ENCODE measurements at places on chromosomes 1 and 21. TPM values are rescaled to one million over a fixed set of nuclear protein-coding genes. Genes with fewer than 3 reads are reported as not detected.
A peak's percentile ranks its signal among the peaks of the same experiment; 100 is the strongest.

GRCh38 chr1:168469690-168470089 is 74.1 kb downstream of the XCL2 start:
- DNase-seq, result peak; percentile 91

GNAT2 gene
- total RNA-seq, result not detected

GRCh38 chr1:207352554-207352953 is 31.1 kb downstream of the CD55 start:
- no peak for DNase-seq

PIGP gene
- 28.9 TPM for total RNA-seq

DNA sequence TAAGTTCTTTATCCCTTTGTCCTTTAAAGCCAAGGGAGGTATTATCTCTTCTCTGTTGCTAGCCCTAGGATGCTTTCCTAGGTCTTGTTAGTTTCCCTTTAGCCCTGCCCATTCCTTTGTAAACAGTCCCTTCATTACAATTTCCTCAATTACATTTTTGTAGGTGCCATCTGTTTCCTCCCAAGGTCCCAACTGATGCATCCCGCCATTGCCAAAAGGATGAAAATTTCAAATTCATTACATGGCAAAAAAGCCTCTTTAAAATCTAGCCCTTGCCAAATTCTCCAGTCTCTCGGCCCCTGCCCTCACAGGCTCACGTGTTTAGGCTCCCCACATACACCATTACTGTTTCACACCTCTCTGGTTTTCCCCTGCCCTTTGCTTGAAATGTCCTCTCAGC is 151.9 kb upstream of the C1orf87 start:
- no peak for DNase-seq

LAMC1 gene
- total RNA-seq, result 254 TPM

- DNase-seq, result no peak
Measured at GRCh38 chr1:110094931-110095654, 17.1 kb upstream of the UBL4B start.

BLACAT1 gene
- total RNA-seq, result not detected

AMY2A gene
- 3.3 TPM for total RNA-seq

TEDDM1 gene
- total RNA-seq, result not detected

- DNase-seq, result no peak
Measured at GRCh38 chr1:195761104-195761503, 847.1 kb downstream of the KCNT2 start.

GRCh38 chr1:59541891-59542290 is 245.0 kb downstream of the FGGY start:
- DNase-seq, result no peak

SLAMF8 gene
- 10.5 TPM for total RNA-seq

DNA sequence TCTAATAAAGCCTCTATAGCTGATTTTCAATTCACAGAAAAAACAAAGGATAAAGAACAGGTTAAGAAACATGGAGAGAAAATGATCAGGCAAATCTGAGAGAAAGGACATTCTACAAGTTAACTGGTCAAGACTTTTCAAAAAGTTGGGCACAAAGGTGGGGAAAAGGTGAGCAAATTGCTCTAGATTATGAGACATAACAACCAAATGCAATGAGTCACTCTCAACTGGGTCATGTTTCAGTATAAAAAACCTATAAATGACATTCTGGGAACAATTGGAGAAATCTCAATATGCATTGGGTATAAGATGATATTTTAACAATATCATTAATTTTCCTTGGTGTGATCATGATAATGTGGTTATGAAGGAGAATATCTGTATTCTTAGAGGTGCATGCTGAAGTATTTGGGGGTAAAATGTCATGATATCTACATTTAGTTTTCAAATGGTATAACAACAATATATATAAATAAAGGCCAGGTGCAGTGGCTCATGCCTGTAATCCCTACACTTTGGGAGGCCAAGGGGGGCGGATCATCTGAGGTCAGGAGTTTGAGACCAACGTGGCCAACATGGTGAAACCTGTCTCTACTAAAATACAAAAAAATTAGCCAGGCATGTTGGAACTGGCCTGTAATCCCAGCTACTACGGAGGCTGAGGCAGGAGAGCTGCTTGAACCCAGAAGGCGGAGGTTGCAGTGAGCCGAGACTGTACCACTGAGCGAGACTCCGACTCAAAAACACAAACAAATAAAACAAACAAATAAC is 27.0 kb downstream of the ANKRD13C start:
- DNase-seq, result no peak

ANGPTL1 gene
- 280 TPM for total RNA-seq

GRCh38 chr1:112245114-112245513 is 150.9 kb upstream of the CTTNBP2NL start:
- no peak for DNase-seq

DNA sequence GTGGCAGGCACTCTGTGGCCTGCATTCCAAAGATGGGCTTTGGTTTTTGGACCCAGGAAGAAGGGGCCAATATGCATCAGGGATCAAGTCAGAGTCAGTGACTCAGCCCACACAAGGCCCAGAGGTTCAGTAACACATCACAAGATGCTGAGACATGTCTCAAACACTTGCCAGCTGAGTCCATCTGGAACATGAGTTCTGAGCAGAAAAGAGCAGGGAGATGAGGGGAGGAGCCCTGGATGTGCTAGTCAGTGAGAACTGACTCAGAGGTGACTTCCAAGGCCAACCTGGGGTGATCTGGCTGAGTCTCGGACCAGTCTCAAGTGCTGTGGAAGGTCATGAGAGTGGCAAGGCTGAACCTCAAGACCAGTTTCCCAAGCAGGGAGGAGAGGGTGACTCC is 150.1 kb downstream of the CDC7 start:
- DNase-seq, result peak; percentile 89

DNA sequence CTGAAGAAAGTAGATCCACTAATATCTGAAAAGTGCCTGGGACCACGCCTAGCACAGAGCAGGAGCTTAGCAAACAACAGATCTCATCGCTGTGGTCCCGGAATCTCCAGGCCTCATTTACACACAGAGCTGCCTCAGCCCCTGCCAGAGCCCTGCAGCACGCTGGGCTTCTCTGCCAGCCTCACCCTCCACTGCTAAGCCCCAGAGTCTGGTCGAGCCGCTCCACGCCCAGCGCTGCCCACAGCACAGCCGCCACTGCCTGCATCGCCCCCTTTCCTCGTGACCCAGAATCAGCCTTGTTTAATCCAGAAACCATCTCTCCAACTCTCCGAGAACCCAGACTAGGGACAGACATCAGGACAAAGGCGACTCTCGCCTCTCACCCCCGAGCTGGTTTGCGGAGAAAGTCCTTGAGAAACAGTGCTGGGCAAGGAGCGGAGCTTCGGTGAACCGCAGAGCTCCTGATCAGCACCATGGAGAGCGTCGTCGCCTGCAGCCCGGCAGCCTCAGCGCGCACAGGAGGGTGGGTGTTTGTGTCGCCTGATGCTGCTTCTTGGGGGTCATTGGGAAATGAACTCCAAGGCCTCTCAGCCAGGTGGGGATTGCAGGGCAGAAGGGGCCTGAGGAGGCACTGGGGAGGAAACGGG is 145.1 kb downstream of the NPHP4 start:
- no peak for DNase-seq

GRCh38 chr1:10691740-10692125 is 104.7 kb downstream of the CASZ1 start:
- no peak for DNase-seq

DNA sequence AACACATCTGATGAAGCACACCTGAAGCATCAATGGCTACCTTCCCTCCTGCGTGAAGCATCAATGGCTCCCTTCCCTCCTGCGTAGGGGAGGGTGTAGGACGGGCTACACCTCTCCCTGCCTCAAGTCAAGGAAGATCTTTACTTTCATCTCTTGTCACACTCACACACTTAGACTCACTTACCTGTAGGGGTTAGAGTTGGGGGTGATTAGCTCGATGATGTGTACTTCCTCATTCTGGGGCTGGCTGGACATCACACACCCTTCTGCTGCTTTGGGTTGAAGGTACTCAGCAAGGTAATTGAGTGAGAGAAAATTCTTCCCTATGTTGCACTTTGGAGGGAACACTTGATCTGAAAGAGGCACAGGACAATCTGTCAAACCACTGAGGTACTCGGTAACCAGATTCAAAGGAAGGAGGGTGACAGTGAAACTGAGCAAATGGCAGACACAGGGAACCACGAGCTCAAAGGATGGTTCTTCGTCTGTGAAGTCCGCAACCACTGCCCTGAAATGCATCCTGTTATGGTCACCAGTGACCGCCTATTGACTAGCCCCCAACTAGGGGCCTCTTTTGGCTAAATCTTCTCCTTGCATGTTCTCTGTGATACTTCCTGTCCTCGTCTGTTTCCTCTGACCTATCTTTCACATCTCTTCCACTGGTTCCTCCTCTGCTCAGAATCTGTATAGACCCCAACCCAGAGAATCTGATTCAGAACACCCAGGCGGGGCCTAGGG is 156.2 kb downstream of the TGFBR3 start:
- DNase-seq, result no peak

DNA sequence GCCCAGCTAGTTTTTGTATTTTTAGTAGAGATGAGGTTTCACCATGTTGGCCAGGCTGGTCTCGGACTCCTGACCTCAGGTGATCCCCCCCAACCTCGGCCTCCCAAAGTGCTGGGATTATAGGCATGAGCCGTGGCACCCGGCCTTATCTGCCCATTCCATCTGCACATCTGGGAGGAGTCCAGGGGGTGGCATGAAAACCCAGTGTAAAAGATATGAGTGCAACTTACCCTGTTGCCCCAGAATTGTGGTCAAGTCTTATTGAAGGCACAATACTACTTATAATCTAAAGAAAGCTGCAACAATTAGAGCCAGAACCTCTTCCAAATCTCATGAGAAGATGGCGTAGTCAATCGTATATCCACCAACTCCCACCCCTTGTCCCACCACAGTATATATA is 18.4 kb downstream of the CTXND2 start:
- no peak for DNase-seq

KRTAP10-8 gene
- not detected for total RNA-seq

GRCh38 chr21:28025111-28025510 is 967.6 kb downstream of the LTN1 start:
- no peak for DNase-seq

RUNX1 gene
- total RNA-seq, result 59.3 TPM

DNA sequence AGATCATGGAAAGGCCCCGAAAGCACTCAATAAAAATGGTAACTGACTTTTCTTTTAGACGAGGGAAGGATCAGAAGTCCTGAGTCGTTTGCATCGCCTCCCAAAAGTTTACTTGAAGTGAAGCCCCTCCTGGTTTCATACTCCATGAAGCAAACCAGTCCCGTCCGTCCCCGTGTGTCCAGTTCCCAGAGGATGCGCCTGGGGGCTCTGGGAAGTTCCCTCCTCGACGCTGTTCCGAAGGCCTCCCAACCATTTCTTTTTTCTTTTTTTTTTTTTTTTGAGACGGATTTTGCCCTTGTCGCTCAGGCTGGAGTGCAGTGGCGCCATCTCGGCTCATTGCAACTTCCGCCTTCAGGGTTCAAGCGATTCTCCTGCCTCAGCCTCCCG is 661 bp upstream of the OSCP1 start:
- DNase-seq, result no peak

DNA sequence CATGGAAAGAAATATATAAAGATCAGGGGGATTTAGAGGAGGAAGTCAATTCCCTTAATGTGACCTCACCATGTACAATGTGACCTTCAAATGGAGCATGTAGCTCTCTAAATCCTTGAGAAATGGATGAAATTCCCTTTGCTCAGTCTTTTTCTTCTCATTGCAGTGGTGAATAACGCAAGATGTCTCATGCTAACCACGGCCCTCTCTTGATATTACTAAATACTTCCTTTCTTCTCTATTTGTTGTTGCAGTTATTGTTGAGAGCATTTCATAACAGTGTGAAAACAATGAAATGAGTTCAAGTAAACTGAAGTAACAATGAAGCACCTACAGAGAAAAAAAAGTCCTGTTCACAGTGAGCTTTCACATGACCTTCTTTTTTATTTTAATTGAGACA is 55.6 kb downstream of the ZNF281 start:
- no peak for DNase-seq

GRCh38 chr1:9716404-9717192 is 65.1 kb downstream of the PIK3CD start:
- no peak for DNase-seq

GRCh38 chr1:173758980-173759379 is 44.2 kb downstream of the KLHL20 start:
- DNase-seq, result no peak

HCN3 gene
- 1.4 TPM for total RNA-seq

GRCh38 chr1:156310962-156311361 is 11.9 kb upstream of the VHLL start:
- DNase-seq, result peak; percentile 74

DNA sequence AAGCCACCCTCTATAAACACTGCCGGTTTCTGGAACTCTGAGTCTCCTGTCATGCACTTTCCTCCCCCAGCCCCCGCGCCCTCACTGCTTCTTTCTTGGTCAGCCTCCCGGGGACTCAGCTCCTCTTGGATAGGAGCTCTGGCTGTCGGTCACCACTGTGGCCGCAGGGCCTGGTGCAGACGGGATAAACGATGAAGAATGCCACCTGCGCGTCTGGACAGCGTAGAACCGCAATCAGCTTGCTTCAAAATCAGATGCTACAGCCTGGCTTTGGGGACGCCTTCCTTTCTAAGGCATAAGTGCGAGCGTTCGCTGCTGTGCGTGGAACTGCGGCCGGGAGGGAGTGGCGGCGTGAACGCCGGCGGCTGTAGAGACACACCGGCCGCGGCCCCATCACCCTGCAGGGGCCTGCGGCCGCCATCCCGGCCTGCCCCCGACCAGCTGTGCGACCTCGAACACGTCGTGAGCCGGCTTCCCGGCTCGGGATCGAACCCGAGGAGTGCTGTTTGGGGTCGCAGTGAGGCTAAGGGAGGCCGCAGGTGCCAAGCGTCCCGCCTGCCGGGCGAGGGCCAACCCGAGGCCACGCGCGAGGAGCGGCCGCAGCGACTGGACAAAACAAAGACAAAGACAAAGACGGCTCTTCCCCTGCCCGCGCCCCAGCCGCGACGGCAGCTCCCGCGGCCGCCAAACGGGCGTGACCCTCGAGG is 688 bp downstream of the PTTG1IP start:
- DNase-seq, result peak; percentile 89

DNA sequence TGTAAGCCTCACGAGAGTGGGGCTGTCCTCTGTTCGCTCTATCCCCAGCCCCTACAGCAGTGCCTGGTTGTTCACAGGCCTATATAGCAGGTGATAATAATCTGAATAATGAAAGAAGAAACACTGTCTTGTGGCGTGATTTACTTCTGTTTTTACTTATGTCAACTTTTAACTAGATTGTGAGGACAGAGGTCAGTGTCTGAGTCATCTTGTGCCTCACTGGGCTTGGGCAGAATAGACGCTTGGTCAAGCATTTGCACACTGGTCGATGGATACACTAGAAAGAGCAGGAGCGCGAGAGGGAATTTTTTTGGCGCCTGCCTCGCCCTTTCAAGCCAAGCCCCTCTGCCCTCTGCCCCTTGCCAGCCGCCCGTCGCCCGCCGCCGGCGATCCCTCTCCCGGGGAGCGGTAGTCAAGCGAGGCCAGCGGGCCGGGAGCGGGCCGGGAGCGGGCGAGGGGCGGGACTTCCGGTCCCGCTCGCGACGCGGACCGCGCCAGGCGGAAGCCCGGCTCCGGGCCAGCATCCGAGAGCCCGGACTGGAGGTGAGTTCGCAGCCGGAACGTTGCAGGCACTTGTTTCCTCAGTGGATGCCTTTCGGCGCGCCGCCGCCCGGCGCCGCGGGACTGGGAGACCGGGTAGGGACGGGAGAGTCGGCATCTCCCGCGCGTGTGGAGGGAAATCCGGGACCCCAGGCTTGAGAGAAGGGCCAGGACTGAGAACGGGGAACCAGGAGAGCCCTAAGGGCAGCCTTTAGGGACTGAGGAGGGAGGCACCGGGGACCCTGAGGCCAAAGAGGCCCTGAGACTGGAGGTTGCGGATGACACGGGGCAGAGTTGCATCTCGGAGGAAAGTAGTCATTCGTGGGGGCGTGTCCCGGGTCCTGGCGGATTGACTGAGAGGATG is at the start of gene DISP1:
TSS of gene DISP1 (plus strand) at position 504 of the 904 bp plus-strand sequence. CDS start 127,785 bp downstream, outside the sequence.
- DNase-seq, result peak; percentile 94

NRAS gene
- total RNA-seq, result 19.9 TPM

Data from posterior vena cava (tissue), 2 donors.